Stimulated activated CD8-positive, alpha-beta memory T cell treated with anti-CD3 and anti-CD28 coated beads, Interleukin-4, amount 100 ng/mL, for 48 hours (primary cell): ENCODE measurements at places on chromosomes 12 and 14.

GRCh38 chr14:54487771-54488170 is 1.0 kb downstream of the GMFB start:
- DNase-seq, result no peak

DNA sequence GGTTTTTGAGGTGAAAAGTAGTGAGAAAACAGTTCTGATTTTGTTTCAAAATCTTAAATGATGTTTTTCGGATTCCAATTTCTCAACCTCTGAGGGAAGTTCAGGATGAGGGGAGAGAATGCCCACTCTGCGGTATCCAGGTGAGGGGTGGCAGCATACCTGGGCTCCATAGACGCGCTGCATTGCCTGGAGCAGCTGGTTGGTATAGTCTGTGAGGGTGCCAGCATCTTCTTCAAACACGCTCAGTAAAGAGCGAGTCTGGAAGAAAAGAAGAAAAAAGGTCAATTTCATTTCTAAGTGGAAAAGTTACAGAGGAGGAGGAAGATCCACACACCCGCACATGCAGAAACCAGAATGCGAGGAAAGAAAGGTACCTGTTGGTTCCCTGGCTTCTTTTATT is 7.0 kb downstream of the APPL2 start:
- DNase-seq, result no peak

DNA sequence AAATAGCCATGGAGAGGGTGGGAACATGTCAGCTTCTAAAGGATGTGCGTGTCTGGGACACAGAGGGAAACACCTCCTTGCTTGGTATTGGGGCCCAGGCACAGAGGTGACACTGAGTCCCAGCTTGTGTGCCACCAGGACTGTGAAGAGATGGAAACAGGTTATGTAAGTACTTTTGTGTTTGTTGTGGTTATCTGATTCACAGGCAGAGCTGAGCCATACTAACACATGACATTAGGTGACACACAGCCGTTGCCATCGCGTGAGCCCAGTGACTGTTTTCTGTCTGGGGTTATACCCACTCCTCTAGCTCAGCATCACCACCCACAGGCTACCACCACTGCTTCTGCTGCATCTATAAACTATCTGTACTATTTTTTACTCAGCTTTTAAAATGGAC is 12.1 kb upstream of the FLVCR2 start:
- DNase-seq, result peak; percentile 85

- DNase-seq, result peak; percentile 66
These were observed 1139.4 kb downstream of the TMEM121 start for GRCh38 chr14:106665814-106666213.

DNA sequence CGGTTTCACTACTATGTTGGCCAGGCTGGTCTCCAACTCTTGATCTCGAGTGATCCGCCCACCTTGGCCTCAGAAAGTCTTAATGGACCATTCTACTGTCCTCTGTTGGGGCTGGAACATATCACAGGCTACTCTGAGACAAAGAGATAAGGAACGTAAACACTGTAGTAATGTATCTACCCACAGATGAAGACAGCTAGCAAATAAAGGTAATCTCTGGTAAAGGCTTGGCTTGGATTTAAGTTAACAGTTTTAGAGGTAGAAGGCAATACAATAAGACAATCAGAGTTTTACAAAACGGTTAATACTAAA is 44.6 kb upstream of the ISM2 start:
- no peak for DNase-seq

- no peak for DNase-seq
These were observed 94.2 kb downstream of the BTG1 start for GRCh38 chr12:92051441-92051840.

GRCh38 chr14:35553808-35554207 is 19.8 kb downstream of the INSM2 start:
- no peak for DNase-seq

DNA sequence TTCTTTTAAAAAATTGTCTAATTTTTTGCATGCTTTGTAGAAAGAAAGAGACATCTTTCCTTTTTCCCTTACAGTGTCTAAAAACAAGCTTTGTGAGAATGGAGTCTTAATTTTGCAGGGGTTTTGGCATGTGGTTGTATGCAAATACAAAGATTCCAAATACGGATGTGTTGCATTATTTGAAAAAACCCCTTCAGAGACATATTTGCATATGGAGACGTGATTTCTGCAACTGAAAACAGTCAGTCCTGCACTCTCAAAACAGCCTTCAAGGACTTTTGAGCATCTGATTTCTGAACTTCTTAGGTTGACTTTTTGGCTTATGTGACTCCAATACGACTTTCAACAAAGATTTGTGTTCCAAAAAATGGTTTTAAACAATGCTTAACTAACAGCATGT is 7.8 kb downstream of the IRAK3 start:
- DNase-seq, result no peak

DNA sequence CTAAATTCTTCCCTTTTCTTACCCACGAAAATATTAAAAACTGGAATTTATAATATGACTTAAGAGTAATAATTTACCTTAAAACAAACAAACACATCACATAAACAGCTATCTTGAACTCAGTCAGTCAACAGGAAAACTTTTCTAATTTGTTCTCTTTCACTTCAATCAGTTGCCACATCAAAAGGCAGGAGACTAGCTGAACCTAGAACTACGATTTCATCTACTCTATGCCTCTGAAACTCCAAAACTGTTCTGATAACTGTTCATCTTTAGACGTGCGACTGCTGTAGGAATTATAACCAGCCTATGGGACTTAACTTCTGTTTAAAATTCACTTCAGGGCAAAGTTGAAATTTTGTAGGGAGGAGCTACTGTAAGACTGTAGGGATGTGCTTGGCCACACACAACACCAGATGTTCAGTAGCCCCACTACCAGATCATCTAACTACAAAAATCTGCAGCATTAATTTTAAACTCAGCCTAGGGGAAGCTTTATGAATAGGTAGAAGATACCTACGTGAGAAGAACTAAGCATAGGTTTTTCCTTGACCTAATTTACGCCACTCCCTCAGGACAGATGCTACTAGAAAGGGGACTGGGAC is 7.6 kb upstream of the RAD51AP1 start:
- no peak for DNase-seq

DNA sequence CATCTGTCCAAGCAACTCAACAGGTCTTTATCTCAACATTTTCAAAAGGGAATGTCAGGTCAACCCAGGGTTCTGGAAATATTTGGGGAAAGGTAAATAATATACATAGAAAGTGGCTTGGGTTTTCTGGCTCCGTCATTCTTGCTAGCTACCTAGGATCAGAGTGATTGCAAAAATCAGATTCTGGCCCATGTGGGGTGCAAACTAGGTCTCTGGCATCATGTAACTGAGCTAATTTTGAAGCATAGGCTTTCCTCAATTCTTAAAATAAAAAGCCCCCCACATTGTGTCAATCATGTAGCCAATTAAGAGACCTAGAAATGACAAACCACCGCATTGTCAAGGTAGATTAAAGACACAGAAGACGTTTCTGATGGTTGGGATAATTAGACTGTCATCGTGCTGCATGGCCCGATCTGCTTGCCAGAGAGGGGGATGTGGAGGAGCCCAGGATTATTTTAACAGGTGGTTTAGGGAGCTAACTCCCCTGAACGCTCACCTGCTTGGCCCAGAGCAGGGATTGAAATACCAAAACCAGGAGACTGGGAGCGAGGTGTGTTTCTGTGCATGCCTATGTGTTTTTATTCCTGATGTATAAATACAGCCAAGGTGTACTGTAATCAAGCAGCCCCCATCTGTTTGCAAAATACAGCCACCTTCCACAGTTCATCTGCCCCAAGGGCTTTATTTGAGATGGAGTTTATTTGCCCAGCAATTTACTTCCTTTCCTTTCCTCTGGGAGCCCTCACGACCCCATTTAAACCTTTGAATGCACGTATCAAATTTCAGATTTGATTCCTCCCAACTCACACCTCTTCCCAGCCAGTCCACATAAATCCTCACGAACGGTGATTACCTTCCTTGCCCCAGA is 189.5 kb downstream of the TTC8 start:
- no peak for DNase-seq
